ENCODE measurements at places on chromosomes 16 and 17.

- DNase-seq: no peak
These were observed 791 bp downstream of the DNAI2 start for GRCh38 chr17:74274709-74275340.

GRCh38 chr17:2974347-2974746 is 89.1 kb downstream of the OR1D5 start:
- no peak for DNase-seq

GRCh38 chr16:21156767-21157467 is 1.6 kb upstream of the LDAF1 start:
- no peak for DNase-seq

- no peak for DNase-seq
These were observed 690 bp downstream of the NDE1 start for GRCh38 chr16:15650698-15651171.

- DNase-seq: no peak
These were observed 29.4 kb downstream of the AP2B1 start for GRCh38 chr17:35616536-35616935.

GRCh38 chr17:48011405-48012150 is 26.0 kb downstream of the COPZ2 start:
- no peak for DNase-seq

GRCh38 chr16:88472069-88472468 is 19.0 kb downstream of the ZFPM1 start:
- DNase-seq: no peak

- DNase-seq: no peak
These were observed 18.1 kb upstream of the GAN start for GRCh38 chr16:81296631-81297030.

- no peak for DNase-seq
These were observed 3.4 kb downstream of the C1QTNF1 start for GRCh38 chr17:79027274-79027924.

- no peak for DNase-seq
These were observed 77.8 kb downstream of the MRC2 start for GRCh38 chr17:62705156-62705777.

DNA sequence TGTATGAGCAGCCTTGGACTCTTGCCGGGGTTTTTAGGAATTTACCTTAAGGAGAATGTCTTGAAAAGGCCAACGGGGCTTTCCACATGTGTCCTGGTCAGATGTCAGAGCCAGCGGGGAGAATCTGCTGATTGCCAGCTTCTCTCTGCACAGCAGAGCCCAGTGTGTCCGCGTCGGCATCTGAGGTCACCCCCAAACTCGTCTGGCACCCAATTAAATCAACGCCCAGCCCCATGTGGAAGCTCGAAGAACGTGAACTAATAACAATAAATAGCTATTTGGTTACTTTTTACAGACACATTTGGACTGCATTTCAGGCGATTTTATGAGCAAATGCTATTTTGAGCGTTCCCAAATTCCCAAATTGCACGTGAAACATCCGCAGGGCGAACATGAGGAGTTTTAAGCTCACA is 303.5 kb downstream of the FOXL1 start:
- DNase-seq: no peak

- DNase-seq: no peak
These were observed 152.5 kb downstream of the MRTFB start for GRCh38 chr16:14223632-14224031.

- DNase-seq: no peak
These were observed 46.9 kb upstream of the ITGA2B start for GRCh38 chr17:44436336-44436735.

GRCh38 chr17:73971127-73971526 is 232.4 kb upstream of the RPL38 start:
- no peak for DNase-seq

GRCh38 chr16:66660422-66661209 is 35.9 kb downstream of the CMTM4 start:
- DNase-seq: no peak

DNA sequence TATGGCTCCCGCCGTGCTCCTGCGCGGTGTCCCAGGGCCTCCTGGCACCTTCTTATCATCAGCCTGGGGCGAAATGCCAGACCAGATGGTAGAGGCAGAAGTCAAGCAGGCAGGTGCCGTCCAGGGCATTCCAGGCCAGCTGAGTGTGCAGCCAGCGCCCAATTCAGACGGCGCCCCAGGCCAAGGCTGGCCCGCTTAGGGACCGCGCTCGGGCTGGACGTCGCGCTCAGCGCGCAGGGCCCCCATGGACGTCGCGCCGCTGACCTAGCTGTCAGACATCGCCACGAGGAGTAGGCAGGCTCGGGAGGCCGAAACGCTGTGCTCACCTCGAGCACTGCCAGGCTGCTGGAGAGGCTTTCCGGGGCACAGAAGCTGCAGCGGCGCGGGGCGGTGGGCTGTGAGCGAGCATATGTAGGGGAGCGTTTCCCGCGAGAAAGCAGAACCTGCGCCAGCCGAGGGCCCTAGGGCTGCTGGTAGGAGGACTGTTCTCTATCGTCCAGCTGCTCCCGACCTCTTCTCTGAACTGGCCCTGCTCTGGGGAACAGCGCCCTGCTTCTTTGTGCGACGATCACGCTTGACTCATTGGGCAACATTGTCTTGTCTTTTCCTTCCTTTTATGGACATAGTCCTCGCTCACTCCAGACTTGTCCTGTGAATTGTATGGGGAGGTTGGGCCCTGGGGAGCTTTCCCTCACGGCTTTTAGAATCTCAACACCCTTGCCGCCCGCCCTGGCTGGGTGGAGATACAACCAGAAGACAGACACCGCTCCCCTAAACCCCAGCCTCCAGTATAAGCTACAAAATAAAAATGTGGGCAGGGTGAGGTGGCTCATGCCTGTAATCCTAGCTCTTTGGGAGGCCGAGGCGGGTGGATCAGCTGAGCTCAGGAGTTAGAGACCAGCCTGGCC is 8.4 kb upstream of the CA4 start:
- no peak for DNase-seq

- no peak for DNase-seq
These were observed 157.2 kb upstream of the CACNG3 start for GRCh38 chr16:24098896-24099295.

DNA sequence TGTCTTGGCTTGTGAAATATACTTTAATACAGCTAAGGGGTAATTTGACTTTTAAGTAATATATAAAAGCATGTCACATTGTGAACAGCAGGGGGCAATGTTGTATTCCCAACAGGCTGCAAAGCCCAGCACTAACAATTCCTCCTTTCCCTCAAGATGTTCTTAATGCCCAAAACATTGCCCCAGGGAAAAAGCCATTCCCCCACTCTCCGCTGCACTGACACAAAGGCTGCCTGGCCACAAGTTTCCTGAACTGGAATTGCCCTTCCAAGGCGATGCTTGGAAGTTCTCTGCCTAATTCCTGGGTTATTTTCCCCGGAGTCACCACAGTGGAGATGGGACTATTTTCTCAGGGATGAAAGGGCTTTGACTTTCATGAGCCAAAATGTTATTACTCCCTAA is 27.2 kb downstream of the CLEC16A start:
- no peak for DNase-seq

DNA sequence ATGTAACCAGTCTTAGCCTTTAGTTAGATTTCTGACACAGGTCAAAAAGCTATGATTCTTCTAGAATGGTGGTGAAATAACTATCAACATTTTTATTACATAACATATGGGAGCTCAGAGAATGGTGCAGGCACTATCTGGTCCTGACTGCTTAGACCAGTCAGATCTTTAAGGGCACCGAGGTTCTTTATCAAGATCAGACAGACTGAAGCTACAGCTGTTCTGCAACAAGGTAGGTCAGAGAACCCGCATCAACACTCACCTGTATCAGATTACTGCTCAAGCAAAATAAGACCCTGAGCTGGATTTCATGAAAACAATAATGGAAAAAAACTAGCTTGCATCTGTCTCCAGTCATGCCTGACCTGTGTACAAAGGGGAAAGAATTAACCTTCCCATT is 160.4 kb downstream of the KCNJ2 start:
- DNase-seq: no peak

DNA sequence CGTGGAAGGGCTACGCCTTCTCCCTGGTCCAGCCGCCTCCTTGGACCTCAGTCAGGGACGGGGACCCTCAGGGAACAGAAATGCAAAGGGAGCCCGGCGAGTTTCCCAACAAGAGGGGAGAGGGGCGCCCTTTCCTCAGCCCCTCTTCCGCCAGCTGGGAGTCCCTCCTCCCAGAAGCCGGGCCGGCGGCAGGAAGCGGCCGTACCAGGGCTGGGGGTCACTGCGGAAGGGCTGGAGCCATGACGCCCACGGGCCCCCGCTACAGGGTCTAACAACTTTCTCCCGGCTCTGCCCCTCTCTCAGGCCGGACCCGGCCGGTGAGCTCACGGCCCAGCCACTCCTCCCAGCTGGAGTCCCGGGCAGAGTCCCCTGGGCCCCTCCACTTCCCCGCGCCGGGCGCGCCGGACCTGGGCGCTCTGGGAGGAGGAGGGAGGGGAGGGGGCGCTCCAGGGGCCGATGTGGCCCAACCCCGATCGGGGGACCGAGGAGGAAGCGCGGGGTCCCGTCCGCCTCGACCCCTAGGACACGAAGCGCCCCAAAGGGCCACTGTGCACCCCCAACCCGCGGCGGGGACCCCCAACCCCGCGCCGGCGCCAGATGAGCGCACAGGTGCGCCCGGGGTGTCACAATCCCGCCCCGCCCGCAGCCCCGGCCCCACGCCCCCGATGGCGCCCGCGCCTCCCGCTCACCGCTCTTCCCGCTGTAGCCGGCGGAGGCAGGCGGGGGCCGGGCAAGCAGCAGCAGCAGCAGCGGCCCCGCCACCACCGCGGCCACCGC is 578 bp downstream of the PGAP6 start:
- DNase-seq: no peak

- DNase-seq: no peak
These were observed 31.3 kb downstream of the SLC39A11 start for GRCh38 chr17:73061161-73061560.

DNA sequence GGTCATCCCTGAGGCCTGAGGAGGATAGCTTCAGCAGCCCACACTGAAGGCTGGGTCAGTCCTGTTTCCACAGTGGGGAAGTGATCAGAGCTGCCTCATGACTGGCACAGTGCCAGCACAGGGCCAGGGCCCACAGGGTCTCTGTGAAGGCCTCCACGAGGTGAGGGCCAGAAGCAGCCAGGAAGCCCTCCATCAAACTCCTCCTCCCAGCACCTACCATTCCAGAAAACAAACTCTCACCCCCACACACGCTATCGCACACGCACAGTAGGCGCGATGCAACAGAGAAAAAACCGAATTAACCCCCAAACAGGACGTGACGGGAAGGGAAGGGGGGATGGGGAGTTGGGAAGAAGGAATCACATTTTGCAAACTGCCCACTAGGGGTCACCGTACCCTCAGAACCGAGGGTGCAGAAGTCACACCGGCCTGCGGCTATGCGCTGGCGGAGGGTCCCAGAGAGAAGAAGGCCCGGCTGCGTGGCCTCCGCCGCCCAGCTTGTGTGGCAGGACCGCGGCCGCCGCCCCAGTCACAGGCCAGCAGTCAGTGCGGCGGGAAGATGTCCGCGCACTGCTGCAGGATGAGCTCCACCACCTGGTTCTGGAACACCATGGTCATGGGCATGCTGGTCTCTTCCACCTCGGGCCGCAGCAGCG is 37.6 kb downstream of the ARHGAP27 start:
- no peak for DNase-seq

GRCh38 chr17:38669520-38669919 is 5.2 kb downstream of the EPOP start:
- DNase-seq: no peak

DNA sequence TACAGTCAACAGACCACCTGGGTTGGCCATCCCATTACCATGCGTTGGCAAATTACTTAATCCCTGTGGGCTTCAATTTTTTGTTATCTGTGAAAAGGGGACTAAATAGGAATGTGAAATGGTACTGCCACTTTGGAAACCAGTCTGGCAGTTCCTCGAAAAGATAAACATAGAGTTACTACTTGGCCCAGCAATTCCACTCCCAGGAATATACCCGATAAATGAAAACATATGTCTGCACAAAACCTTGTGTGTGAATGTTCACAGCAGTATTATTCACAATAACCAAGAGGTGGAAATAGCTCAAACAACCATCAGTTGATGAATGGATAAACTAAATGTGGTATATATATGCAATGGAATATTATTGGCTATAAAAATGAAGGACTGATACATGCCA is 87.9 kb downstream of the TANGO6 start:
- no peak for DNase-seq

DNA sequence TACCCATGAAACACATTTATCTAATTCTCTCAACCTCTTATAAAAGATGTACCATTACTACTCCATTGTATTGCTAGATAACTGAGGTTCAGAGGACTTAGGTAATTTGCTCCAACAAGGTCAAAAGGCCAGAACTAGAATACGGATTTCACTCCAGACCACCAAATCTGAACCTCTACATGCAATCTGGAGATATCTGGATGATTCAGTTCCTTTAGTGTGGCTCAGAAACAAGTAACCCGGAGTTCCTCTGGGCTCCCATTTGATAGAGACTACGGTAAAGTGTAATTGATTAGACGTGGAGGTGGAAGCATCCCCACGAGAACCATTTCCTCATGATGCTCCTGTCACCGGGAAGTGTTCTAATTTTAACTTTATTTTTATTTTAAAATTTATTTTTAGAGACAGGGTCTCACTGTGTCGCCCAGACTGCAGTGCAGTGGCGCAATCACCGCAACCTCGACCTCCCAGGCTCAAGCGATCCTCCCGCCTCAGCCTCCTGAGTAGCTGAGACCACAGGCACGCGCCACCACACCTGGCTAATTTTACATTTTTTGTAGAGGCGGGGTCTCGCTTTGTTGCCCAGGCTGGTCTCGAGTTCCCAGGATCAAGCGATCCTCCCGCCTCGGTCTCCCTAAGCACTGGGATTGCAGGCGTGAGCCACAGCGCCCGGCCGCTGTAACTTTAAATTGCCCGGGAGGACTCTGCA is 608 bp upstream of the COX10 start:
- DNase-seq: peak; percentile 3

- no peak for DNase-seq
These were observed 18.2 kb upstream of the SP6 start for GRCh38 chr17:47869114-47869513.

- DNase-seq: no peak
These were observed 18.7 kb upstream of the JPH3 start for GRCh38 chr16:87583453-87584131.

GRCh38 chr17:43360376-43360738 is 38.4 kb upstream of the ARL4D start:
- DNase-seq: peak; percentile 55

- no peak for DNase-seq
These were observed 8.2 kb downstream of the NXPH3 start for GRCh38 chr17:49583889-49584288.

- DNase-seq: no peak
These were observed 186.3 kb downstream of the CPPED1 start for GRCh38 chr16:12617401-12617819.

- no peak for DNase-seq
These were observed 2.9 kb downstream of the KPNB1 start for GRCh38 chr17:47652570-47652969.

DNA sequence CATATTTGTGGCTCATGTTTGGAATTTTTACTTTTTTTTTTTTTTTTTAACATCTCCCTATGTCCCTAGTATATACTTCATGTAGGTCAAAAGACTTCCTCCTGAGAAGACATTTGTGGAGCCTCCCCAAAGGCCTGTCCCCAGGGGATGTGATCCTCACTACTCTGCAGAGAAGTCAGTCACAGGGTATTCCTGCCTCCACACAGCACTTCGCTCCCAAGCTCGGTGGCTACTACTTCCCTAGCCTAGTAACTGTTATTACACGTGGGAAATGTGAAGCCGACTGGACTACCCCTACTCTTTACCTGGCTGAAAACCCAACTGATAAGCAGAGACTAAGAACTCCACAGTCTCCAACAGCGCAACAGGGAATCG is 116.8 kb downstream of the HIC1 start:
- DNase-seq: no peak

GRCh38 chr17:69430488-69430887 is 16.0 kb downstream of the MAP2K6 start:
- DNase-seq: no peak

GRCh38 chr17:1896243-1897104 is 66.7 kb downstream of the RPA1 start:
- no peak for DNase-seq

Measured in stimulated activated CD8-positive, alpha-beta memory T cell treated with anti-CD3 and anti-CD28 coated beads, Interleukin-4, amount 100 ng/mL, for 1 hour (primary cell).